ENCODE measurements at places on chromosomes 5 and 9.

DNA sequence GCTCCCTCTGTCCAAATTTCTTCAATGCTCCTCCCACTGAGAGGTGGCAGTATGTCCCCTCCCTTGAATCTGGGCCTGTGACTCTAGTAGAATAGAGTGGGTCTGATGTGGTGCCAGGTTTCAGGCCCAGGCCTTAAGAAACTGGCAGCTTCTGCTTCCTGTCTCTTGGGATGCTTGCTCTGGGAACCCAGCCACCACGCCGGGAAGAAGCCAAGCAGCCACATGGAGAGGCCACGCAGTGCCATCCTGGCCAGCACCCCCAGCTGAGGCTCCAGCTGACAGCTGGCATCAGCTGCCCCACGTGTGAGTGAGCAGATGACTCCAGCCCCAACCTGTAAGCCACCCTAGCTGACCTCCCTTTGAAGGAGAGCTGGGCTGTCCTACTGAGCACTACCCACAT, 7.3 kb upstream of the TSPAN17 start:
- peak; percentile 38 for DNase-seq

- no peak for DNase-seq
These were observed 8.2 kb upstream of the RUFY1 start for GRCh38 chr5:179542170-179542569.

DNA sequence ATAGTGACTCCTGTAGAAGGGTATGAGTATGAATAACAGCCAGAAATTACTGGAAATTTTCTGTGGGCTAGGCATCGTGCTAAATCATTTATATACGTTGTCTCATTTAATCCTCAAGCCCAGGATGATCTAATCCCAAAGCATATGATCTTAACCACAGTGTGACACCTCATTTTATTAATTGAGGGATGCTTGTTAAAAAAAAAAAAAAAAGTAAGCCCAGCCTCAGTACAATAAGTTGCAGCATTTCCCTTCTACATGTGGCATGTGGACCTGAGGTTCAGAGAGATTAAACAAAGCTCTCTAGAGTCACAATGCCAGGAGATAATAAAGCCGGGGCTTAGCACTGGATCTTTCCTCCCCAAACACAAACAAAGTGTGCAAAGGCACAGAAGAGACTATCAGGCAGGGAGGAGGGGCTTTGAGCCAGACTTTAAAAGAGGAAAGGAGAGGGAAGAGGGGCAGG, 49.5 kb downstream of the KLF4 start:
- DNase-seq: no peak

DNA sequence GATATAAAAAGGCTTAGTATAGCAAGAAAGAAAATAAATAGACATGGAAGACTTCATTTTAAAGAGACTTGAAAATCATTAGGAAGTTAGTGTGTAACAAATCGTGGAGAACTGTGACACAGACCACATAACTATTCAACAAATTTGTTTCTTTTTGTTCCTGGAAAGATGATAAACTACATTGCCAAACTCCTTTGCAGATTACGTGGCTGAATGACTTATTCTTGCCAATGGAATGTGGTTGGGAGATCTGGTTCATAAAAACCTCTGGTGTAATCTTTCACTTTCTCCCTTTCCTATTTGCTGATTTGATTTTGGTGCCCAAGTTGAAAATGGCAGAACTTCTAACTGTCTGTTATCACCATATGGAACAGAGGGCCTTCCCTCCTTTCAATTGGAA, 328.9 kb upstream of the MEF2C start:
- no peak for DNase-seq

GRCh38 chr5:35223787-35224395, 6.4 kb downstream of the PRLR start:
- no peak for DNase-seq

DNA sequence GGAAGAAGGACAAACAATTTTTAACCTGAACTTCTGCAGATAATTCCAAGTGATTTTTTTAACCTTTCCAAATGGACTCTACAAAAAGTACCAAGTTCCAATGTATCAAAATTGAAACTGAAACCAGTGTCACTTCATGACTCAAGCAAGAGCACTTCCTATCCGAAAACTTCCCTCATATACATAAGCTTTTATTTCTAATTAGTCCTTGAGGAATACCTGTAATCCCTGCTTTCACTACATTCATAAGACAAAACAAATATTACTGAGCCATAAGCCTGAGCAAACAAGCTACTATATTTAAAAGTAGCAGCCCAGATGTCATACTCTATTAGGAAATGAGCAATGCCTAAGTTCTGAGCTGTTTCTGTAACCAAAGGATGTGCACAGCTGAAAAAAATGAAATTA, 224.4 kb downstream of the EBF1 start:
- no peak for DNase-seq

DNA sequence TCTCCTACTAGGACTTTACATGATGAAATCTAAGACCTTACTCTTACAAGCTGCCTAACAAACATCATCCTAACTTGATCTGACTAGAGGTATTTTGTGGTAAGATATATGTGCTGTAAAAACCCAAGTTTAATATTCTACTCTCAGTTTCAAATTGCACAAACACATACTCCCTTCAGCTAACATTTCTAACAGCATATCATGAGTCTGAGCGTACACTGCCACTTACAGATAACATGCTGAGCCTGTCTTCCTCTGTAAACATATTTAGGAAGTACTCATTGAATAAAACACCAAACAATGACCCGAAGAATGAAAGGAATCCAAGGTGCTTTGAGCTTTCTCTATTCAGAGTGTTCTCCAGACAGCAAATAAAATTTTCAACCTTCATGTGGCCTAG, 7.9 kb upstream of the ESM1 start:
- no peak for DNase-seq

DNA sequence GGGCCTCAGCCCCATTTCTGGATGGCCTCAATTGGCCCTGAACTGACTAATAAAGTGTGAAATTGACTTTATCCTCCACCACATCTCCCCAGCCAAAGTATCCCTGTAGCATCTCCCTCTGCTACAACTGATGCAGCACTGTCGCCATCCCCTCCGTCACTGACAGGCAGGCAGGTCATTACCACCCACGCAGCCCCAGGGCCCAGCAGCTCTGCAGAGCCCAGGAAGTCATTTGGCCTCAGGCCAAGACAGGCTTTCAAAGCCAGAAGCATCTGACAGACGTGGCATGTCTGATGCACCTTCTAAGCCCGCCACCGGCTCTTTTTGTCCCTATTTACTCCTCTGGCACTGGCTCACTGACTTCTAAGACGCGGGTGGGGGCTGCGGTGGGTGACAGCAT, 65.3 kb downstream of the ARHGEF37 start:
- DNase-seq: peak; percentile 79

DNA sequence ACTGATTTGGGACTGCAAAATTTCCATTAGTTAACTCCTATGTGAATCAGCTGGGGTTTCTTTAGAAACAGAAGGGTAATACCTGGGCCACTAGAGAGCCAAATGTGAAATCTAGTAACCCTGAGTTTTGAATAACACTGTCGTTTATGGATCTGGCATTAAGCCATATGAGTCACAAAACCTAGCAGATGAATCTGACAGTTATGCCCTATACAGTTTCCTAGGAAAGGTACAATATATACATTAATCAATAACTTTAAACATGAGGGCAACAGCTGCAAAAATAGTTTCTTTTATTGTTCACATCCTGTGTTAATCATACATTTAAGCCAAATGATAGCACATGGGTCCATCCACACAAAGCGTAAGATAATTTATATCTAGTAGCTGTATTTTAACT, 56.9 kb downstream of the PAM start:
- DNase-seq: peak; percentile 63

DNA sequence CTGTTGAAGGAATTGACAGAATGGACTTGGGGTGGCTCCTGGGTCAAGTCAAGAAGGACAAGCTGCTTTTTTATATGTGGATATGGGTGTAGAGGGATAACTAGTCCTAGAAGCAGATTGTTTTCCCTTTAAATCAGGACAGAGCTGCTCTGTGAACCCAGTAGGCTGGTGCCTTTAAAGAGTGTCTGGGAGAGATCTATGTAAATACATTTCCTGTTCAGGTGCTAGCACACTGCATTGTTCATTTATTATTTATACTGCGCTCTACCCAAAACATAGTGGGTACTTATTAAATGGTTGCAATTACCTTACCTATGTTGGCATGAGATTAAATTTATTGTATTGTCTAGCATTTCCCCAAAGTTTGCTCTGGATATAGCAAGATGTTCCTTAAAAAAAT, 86.6 kb upstream of the EQTN start:
- DNase-seq: no peak

DNA sequence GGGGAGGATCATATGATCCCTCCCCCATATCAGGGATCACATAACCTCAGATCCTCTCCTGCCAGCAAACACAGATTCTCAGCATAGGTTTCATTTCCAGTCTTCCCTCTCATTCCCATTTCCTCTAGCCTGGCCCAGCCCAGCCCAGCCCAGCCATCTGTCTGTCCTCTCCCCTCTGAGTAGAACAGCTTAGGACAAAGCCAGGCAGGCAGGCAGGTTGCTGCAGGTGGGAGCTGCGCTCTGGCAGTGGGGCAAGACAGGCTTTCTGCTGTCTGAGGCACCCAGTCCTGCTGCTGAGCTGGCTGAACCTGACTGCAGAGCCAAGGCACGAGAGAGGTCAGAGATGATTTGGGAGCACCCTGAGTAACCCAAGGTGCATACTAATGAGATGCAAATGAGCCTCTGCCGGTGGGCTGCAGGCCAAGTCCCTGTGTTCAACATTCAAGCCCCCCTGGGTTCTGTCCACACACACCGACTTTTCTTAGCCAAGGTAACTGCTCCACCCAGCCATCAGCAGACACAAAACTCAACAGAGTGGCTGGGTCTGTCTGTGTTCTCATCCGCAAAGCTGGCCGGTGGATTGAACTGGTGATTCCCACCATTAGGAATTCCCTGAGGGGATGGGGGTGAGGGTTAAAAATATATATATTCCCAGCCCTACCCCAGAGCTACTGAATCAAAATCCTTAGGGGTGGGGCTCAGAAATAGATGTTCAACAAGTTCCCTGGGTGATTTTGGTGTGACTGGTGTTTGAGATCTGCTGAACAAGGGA, 9.1 kb downstream of the FAT2 start:
- DNase-seq: peak; percentile 73

DNA sequence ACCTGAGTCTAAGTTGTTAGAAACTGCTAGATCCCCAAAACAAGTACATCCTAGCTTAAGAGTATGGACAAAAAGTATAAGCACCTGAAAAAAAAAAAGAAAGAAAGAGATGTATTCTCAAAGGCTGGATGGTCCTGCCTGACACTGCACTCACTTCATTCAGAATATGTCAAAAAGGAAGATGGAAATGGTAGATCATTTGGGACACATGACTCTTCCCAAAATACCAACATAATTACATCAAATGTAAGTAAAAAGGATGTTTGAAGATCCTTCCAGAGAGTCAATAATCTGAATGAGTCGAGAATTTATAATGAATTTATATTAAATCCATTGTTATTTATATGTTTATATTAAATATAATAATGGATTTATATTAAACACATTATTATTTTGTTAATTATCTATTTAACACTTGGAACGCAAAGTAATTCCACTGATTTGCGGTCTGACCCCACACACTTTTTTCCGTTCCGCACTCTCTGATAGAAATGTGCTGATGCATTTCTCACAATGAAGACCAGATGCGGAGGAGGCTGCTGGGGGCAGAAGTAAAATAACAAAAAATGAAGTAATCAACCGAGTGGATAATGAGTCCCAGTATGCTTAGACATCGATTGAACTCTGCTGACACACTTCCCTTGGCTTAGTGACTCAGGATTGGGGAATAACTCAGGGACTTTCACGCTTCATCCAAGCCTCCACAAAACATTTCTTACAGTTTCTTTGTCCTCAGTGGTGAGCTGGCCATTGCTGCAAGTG, 201.2 kb downstream of the ADAMTS12 start:
- DNase-seq: no peak

- DNase-seq: no peak
These were observed 130.0 kb downstream of the C9orf152 start for GRCh38 chr9:110077925-110078324.

DNA sequence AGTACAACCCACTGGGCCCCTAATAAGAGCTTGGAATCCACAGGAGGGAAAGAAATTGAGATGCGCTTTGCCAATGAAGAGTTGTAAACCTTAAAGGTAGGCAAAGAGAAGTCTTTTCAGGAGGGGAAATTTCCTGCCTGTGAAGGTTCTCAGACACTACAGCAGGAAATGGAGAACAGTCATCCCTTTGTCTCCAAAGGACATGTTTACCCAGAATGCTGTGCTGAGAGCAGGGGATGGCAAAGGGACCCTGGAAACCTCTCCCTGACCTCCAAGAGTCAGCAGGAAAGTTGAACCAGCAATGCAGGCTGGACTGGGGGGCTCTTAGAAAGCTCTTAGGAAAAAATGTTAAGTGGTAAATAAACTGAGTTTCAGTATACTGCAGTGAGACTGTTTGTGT, 103.2 kb downstream of the AK8 start:
- DNase-seq: no peak

DNA sequence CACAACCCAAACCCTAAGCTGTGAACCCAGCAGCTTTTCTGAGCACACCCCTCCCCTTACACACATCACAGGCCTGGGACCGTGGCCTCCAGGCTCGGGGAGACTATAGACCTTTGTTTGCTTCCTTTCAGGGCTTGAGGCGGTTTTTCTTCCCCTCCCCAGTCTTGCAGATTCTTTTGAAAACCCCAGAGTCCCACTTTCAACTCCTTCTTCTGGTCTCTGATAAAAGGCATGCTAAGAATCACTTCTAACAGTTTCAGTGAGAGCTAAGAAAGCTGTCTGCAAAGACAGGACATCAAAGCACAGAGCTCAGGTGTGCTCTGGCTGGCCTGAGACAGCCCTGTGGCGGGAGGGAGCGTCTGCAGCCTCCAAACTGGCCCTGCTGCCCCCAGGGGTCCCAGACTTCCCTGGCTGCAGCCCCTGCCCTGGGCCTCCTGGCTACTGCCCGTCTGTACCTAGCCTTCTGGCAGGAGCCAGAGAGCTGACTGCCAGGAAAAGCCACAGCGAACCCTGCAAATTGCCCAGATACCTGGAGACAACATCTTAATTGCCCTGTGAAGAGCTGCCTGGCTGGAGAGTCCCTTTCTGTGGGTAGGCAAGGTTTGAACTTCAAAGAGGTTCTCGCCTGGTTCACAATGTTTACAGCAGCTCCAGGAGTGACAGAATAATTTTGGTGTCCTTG, 138.9 kb downstream of the GADD45G start:
- no peak for DNase-seq

- DNase-seq: no peak
These were observed 1196.9 kb upstream of the C9orf72 start for GRCh38 chr9:28770226-28770625.

GRCh38 chr5:159917994-159918393, 1.7 kb downstream of the ADRA1B start:
- no peak for DNase-seq

Measured in NCI-H2081 (cell line).